ENCODE measurements at places on chromosomes 6 and 20.

GRCh38 chr6:21678990-21679389 is 85.4 kb downstream of the SOX4 start:
- no peak for DNase-seq

DNA sequence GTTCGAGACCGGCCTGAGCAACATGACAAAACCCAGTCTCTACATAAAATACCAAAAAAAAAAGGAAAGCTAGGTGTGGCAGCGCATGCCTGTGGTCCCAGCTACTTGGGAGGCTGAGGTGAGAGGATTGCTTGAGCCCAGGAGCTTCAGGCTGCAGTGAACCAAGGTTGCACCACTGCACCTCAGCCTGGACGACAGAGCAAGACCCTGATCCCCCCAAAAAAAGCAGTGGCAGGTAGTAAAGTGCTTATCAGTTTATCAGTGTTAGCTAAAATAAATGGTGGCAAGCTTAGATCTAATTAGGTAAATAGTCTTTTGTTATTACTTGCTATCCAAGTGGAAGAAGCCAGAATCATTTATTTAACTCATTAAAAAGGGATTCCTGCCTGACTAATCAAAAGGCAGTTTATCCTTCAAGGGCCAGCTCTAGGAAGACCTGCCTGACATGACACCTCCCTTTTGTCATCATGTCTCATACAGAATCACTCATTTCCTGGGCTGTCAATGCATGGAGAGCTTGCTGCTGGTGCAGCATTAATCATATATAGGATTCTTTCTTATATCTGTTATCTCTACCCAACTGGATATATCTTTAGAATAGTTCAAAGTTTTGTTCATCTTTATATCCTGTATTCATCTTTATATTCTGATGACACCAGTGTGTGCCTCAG is 9.6 kb downstream of the DSTN start:
- DNase-seq: no peak

GRCh38 chr20:37990571-37991151 is 42.6 kb downstream of the TTI1 start:
- DNase-seq: peak; percentile 54

DNA sequence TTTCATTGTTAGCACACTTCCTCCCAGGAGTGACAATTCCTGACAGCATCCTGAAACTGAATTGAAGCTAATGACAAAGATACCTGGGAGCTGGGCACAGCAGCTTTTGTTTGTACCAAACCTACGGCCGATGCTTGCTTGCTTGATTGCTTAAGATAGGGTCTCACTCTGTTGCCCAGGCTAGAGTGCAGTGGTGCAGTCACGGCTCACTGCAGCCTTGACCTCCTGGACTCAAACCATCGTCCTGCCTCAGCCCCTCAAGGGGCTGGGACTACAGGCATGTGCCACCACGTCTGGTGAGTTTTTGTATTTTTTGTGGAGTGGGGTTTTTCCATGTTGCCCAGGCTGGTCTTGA is 84.7 kb upstream of the SCP2D1 start:
- no peak for DNase-seq

GRCh38 chr6:88455317-88455716 is 289.2 kb upstream of the CNR1 start:
- DNase-seq: no peak

DNA sequence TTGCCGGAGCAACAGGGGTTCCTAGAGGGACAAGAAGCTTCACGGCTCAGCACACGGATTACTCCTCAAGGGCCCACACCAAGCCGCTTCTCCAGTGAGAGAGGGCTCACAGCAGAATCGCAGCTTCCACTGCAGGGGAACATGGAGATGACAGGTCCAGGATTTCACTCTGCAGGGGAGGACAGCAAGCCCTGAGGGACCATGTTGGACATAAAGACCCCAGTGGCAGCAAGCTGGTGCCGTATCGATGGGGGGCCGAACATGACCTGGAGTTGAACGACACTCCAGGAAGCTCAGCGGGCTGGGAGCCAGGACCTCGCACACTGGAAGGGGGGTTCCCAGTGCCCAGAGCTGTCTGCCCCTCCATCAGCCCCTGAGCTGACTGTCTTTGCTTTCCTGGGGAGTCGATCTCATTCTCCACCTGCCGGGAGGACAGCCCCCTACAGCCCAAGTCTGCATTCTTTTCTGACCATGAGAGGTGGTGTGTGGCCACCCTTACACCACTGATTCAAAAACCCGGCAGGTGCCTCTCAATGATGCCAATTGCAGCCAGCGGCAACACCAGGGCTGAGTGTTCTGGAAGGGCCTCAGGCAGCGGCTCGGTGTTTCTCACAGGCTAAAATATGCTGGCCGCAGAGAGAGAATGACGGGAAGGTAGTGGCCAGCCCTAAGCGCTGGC is 194.5 kb upstream of the CDH4 start:
- no peak for DNase-seq

DNA sequence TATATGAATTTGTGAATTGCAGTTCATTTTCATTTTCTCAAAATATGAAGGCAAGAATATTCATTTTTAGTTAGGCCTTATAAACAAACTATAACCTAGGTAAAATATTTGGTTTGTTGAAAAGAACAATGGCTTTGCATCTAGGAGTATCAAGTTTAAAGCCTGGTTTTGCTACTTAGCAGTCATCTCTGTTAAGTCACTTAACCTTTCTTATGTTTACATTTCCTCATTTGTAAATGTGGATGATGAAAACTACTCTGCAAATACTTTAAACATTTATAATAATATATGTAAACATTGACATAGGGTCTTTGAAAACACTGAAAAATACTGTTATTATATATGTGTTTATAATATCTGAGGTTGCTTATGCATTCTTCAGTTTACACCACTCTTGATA is 135.5 kb downstream of the CENPW start:
- no peak for DNase-seq

DNA sequence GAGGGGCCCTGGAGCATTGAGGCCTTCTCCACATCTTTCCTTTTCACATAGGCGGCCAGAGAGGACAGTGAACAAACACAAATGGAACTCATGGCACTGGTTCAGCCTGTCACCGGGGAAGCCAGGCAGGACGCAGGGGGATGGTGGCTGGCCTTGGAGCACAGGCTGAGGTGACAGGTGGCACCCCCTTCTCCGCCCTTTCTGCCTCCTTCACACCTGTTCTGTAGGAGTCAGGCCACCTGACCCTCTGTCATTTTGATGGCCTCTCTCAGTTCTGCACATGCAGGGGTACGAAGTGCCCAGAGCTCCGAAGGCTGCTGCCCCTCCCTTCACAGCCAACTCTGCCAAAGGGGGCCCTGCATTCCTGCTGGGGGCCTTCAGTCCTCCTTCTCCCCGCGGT is 60.8 kb downstream of the CD40 start:
- DNase-seq: no peak

DNA sequence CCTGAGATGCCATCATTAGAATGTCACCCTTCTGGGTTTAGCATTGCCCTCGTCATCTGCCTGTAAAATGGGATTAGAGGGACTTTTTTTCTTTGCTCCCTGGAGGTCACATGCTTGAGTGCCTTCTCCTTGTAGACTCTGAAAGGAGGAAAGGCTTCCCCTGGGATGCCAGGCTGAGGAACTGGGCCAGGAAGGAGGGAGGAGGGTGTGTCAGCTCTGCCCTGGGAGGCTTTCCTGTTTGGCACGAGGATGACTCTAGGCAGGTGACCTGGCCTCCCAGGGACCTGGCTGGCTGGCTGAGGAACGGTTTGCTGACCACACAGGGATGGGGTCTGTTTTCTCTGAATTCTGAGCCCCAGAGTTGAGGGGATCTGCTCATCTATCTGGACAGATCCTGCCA is 137.9 kb upstream of the RNF24 start:
- no peak for DNase-seq

GRCh38 chr6:111388681-111389080 is 94.3 kb downstream of the REV3L start:
- DNase-seq: no peak

DNA sequence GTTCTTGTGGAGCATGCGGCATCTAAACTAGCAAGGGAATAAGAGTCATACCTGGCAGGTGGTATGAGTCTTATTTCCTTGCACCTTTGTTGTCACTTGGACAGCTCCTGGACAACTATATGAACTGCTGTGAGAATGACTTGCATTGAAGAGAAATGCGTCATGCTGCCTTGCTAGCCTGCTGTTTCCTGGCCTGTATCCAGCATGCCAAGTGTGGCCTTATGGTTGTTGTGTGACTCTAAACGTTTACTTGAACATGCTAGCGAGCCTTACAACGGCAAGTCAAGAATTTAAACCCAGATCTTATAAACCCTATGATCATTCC is 90.4 kb downstream of the CEP162 start:
- no peak for DNase-seq

DNA sequence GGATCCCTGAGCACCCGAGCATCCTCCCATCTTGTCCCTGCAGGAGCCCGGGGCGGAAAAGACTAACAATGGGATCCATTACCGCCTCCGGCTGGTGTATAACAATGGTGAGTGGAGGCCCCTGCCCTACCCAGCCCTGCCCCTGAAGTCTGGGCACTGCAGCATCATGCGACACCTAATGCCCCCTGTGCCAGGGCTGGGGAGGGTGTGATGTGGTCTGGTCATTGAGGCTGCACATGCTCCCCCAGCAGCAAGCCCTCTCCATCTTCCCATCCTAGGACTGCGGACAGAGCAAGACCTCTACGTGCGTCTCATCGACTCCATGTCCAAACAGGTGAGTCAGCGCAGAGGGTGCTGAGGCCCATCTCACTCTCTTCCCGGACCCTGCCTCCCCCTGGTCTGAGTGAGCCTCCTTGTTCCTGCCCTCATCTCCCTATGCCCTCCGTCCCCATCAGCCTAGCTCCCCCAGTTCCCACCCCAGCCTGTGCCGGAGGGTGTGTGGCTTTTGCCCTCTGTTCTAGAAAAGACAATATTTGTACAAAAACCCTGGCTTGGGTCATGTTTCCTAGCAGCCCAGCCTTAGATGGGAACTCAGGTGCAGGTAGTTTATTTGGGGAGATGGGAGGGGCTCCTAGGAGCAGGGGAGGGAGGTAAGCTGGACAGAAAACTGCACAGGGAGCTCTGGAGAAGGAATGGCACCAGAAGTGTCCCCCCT is 13.5 kb downstream of the EBF4 start:
- DNase-seq: no peak

DNA sequence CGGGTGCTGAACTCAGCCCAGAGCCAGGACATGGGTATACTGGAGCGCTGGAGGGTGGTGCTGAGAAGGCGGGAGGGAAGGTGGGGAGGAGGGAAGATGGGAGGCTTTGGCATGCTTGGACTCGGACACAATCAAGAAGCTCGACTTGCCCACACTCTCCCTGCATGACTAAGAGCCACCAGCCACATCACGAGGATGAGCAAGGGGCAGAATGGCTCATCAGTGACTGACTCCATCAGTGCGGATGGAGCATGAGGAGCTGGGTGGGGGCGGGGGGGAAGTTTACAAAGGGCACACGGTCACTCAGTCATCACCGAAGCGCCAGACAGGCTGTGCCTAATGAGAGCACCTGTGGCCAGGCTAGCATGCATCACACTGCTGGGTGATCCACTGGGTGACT is 222.8 kb downstream of the KIF16B start:
- DNase-seq: no peak

DNA sequence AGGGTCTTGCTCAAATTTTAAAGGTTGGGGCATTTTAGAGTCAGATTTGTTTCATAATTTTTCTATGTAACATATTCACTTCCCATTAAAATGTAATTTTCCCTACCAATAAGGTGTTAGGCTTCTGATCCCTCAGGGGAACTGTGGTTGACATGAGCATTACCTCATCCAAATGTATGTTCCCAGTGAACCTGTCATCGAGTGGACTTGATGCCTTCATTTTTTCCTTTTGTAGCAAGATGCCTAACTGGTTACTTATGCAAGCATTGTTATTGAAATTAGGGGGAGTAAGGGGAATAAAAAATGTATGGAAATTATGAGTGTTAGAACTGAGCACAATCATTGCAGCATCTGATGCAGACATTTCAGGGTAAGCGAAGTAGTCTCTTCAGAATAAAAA is 360.5 kb downstream of the BCKDHB start:
- DNase-seq: no peak

Measured in CD4-positive, alpha-beta T cell treated with Interleukin-2 at 100 ng/mL for 4 hours (primary cell).